Occipital lobe (tissue), 3 donors: ENCODE measurements at places on chromosomes 13 and 19. TPM values are rescaled to one million over a fixed set of nuclear protein-coding genes. Genes with fewer than 3 reads are reported as not detected.

Gene GDF15
- total RNA-seq = not detected

Gene ZNF329
- total RNA-seq = 28.4 TPM

Gene REEP6
- 0.31 TPM for total RNA-seq

Gene PALM
- total RNA-seq = 95.9 TPM

Gene DENND1C
- total RNA-seq = not detected

Gene FAM174C
- total RNA-seq = 6.7 TPM

Gene IGSF23
- not detected for total RNA-seq

- DNase-seq = no peak
These were observed 58.5 kb downstream of the POSTN start for GRCh38 chr13:37539976-37540605.

GRCh38 chr19:21593934-21594820 lies 88.8 kb downstream of the ZNF429 start:
- no peak for DNase-seq

- DNase-seq = peak; percentile 29
These were observed 97.9 kb downstream of the CCNA1 start for GRCh38 chr13:36530050-36530789.

DNA sequence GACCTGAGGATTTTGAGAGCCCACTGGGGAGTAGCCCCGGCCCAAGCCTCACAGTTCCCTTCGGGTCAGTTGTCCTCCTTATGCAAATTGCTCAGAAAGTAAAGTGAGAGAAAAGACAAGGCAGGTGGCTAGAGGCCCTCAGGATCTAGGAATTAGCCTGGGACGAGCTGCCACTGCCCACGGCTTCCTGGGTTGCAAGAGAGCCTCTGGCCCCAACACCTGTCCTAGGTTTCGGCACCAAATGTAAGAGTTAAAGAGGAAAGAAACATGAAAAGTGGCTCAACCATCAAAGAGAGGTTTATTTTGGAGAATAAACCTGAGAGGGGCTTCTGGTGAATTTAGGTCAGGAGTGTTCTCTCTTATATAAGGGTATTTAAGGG lies 25.6 kb downstream of the TMEM255B start:
- DNase-seq = no peak

DNA sequence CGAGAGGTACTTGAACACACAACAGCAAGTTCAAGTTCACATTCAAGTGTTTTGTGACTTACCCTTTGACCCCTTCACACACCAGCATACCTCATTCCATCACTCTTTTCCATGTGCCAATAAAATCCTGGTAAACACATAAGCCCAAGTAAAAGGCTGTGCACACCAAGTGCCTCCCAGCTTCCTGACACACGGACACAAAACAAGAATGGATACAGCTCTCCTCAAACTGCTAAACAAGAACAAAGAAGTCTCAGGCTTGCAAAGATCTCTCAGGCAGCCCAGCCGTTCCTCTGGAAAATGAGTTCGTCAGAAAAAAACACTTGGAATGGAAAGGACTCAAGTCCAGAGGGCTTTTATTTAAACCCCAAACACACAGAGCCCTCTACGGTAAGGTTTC lies 83.7 kb downstream of the NUFIP1 start:
- no peak for DNase-seq

GRCh38 chr13:21297447-21297846 lies 121.0 kb downstream of the MRPL57 start:
- no peak for DNase-seq

DNA sequence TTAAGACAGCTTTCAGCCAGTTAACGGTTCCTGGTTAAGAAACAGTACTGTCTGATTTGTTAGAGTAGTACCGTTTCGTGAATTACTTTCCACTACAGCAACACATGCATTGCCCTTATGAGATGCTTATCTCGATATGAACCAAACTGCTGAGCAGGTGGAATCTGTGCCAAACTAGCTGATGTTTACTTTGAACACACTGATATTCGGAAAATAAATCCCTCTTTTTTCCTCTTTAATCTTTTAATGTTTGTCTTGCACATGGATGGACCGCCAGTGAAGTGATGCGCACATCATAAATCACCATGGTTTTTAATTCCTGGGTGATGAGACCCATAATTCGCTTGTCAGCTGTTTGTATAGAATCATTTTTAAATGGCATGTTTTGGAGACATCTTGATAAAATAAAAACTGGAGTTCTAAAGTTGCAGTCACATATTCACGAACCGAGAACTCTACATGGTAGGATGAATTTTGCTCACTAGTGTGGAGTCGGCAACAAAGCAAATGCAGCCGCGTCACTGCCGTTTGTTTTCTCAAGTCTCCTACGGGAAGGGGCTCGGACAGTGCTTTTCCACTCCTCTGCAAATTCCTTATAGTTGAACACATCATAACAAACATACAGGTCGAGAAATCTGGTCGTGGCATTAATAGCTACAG lies 1.1 kb downstream of the GJA3 start:
- no peak for DNase-seq

GRCh38 chr19:15874821-15875474 lies 22.9 kb downstream of the CYP4F2 start:
- DNase-seq = no peak

- DNase-seq = peak; percentile 87
These were observed at the start of gene ARHGAP35 for GRCh38 chr19:46860846-46861690. ARHGAP35 (plus strand) TSS chr19:46860997; CDS start chr19:46918676, 57,679 bp downstream.

DNA sequence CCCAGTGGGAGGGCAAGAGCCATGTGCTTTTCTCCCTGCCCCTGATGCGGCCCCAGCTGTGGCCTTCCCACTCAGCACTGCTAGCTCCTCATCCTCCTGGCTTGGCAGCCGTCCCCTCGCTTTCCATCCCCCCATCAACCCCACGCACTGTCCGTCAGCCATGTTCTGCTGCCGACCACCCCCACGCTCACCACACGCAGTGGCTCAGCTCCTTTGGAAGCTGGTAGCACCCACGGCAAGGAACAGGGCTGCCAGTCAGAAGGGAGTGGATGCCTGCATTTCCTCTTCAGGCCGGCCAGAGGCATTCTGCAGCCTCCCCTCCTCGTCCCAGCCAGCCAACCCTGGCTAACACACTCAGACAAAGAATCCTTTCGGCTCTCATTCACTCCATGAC lies 6.3 kb downstream of the CALM3 start:
- DNase-seq = peak; percentile 41

GRCh38 chr19:41233748-41234240 lies 14.8 kb downstream of the AXL start:
- no peak for DNase-seq

DNA sequence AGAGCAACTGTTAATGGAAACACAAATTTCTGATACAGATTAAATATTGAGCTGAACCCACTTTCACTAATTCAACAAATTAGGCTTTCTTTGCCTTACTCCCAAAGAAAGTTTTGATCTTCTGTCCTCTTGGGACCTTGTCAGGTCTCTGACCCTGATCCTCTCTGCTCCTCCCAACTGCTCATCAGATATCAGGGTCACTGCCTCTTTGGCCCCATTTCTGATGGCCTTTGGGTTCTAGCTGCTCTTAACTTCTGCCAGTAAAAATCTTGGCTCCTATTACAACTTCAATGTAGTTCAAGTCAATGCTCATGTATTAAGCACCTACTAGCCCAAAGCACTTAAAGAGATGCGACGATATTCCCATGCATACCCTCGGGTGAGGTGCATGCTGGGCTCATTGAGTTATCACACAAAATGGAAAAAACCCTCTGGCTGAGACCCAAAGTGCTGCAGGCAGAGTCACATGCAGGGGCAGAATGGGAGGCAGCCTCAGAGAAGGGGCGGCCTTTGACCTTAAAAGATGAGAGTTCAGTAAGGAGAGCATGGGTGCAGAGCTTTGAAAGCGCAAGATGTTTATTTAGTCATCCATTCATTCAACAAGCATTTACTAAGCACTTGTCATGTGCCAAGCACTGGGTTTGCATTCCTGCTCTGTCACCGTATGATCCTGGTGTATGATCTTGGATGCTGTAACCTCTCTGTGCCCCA lies 183.4 kb downstream of the USP12 start:
- DNase-seq = no peak

GRCh38 chr19:633068-633785 lies at the start of gene POLRMT:
POLRMT (minus strand) TSS chr19:633537; CDS start chr19:633512, 25 bp downstream.
- DNase-seq = peak; percentile 93

DNA sequence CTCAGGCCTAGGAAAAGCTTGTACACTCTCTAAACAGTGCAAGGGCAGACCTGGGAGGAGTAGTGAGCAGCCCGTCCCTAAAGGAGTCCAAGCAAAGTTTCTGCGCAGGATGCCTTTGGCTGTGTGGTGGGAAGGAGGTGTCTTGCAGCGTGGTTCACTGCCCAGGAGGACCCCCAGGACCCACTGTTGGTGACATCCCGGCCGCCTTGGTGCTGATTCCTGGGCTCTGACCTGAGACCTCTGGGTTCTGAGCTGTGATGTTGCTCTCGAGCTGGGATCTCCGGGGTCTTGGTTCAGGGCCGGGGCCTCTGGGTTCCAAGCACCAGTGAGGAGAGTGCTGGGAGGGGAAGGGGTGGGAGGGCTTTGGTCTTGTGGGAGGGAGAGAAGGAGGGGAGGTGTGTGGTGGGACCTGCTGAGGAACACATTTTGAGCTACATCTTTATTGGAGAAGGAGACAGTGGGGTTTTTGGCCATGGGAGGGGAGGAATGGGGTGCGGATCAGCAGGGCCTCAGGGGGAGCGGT lies 4.1 kb downstream of the PGLYRP1 start:
- no peak for DNase-seq

DNA sequence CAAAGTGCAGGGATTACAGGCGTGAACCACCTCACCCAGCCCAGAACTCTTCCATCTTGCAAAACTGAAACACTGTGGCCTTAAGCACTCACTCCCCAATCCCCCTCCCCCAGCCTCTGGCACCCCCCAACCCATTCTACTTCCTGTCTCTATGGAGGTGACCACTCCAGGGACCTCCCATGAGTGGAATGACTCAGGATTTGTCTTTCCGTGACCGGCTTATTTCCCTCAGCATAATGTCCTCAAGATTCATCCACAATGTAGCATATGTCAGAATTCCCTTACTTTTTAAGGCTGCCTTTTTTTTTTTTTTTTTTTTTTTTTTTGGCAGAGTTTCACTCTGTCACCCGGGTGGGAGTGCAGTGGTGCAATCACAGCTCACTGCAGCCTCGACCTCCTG lies 3.6 kb upstream of the F2RL3 start:
- no peak for DNase-seq

DNA sequence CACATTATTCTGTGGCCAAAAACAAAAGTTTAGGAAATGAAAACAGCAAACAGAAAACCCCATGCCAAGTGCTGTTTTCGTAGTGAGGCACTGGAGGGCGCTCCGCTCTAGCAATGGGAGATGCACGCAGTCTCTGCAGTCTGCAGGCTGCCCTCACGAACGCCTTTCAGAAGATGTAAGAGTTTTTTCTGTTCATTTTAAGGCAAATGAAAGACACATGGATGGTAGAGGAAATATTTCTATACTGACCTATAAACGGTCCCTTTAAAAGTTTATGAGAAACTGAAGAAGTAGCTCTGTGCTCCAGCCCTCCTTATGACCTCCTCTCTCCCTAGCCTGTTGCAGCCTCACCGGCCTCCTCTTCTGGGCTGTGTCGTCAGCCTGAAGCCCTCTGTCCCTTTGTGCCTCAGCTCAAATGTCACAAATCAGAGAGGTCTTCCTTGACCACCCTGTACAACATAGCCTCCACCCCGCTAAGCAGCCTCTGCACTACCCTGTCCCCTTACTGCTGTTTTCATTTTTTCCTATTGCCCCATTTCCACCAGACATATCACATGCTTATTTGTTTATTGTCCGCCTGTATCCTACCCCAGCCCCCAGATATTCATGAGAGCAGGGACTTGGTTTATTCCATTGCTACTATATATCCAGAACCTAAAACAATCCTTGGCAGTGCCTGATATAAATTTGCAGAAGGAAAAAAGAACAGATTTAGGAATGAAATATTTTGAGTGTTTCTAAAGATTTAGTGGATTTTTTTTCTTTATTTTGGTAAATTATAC lies 116.4 kb downstream of the TM9SF2 start:
- DNase-seq = no peak

DNA sequence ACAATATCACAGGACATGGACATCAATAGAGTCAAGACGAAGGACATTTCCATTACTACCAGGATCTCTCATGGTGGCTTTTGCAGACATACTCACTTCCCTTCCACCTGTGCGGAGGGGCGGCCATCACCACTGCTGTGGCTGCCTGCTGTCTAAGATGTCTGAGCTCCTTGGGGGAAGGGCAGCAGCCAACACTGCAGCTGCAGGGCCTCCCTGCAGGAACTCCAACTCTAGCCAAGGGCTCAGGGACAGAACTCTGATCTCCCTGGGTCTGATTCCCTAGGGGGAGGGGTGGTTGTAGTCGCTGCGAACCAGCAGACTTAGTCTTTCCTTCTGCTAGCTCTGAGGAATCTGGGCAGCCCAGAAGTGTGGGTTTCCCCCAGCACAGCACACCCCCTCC lies 78.9 kb upstream of the ANKRD10 start:
- no peak for DNase-seq

- DNase-seq = no peak
These were observed 543.0 kb downstream of the IRS2 start for GRCh38 chr13:109243311-109243951.

- DNase-seq = no peak
These were observed 80.7 kb upstream of the OLFM4 start for GRCh38 chr13:52947921-52948373.

DNA sequence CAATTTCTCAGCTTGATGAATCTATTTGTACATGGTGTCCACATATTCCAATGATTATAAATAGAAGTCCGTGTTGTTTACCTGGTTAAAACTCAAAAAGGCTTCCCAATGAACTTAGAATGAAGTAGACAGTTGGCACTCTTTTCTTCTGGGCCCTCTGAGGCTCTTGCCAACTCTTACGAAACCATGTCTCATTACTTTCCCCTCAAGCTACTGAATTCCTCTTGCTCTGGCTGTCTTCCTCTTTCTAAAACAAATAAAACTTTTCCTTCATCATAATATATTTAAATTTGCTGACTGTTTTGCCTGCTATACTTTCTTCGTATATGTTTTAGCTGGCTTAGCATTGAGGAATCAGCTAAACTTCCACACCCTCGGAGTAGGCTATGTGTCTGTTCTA lies 139.7 kb downstream of the SLITRK6 start:
- DNase-seq = no peak

DNA sequence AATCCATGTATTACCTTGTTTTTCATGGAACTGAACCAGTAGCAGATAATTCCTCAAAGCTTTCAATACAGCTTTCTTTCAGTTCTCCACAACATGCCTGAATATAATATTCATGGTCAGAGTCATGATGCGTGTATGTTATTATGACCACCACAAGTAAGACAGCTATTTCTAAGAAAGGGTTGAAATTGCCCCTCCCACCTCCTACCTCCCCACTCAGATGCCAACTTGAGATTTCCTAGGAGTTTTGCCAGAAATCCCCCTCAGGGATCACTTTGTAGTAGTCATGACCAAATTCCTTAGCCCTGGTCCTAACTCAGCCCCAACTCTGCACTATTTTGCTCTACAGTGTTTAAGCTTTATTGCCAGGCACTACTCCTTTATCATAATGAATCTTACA lies 69.9 kb upstream of the RAP2A start:
- DNase-seq = no peak
